Transverse colon (tissue), 4 donors: ENCODE measurements at places on chromosomes 1 and 21.

- no peak for DNase-seq
Measured at GRCh38 chr1:239870194-239870593, 221.5 kb upstream of the FMN2 start.

GRCh38 chr1:66648901-66649595 is 103.2 kb upstream of the DYNLT5 start:
- DNase-seq: peak; percentile 8

DNA sequence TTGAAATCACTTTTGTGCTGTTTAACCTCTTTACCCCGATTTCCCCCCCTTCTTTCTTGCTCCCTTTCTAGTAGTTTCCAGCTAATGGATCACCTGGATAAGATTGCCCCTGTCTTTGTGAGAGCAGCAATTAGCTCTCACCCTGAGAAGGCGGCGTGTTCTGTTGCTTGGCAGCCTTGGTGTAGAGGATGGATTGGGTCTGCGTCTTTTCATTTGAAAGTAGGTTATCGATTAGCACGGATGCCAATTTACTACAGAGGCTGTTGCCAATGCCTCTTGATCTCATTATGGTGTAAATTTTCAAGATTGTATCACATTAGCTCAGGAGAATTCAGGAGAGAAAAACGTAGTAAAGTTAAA is 26.4 kb downstream of the KIF26B start:
- DNase-seq: no peak

DNA sequence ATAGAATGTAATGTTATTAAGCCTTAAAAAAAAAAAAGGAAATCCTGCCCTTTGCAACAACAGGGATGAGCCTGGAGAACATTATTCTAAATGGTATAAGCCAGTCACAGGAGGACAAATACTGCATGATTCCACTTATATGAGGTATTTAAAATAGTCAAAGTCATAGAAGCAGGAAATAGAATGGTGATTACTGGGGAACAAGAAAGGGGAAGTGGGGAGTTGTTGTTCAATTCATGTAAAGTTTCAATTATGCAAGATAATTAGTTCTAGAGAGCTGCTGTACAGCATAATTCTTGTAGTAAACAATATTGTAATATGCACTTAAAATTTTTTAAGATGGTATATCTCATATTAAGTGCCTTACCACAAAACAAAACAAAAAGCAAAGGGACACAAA is 13.2 kb downstream of the FCER1A start:
- DNase-seq: no peak
